Body of pancreas (tissue), 4 donors: ENCODE measurements at places on chromosomes 6 and 20.
A peak's percentile ranks its signal among the peaks of the same experiment; 100 is the strongest.

DNA sequence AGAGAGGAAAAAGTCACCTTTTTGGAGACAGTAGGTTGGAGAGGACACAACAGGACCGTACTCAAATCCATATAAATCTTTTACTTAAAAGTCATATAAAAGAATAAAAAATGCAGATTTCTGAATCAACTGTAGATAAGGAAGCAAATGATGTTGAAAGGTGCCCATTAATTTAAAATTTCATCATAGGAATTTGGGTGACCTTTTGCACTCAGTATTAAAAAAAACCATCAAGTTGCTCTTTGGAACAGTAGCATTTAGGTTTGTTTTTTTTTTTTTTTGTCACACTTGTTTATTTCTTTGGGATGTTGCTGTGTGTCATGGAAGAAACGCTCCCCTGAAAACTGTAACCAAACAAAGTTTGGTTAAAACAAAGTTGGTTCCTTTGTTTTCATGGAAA, 20.9 kb upstream of the LRRN4 start:
- no peak for DNase-seq

DNA sequence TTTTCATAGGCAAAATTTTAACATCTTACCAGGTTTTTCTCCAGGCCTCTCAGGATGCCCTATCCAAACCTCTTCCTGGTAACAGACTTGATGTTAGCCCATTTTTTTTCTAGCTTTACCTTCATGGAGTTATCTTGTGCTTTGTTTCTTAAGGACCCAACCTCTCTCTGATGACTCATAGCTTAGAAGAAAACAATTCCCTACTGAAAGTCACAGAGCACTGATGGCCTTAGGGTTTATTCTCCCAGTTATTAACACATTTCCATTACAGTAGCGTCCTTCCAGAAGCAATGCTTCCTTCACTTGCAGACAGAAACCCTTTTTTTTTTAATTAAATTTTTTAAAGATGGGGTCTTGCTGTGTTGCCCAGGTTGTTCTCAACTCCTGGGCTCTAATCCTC, 79.4 kb downstream of the IYD start:
- DNase-seq, result no peak

GRCh38 chr6:167565884-167566599, 241.2 kb downstream of the TTLL2 start:
- DNase-seq, result peak; percentile 48

DNA sequence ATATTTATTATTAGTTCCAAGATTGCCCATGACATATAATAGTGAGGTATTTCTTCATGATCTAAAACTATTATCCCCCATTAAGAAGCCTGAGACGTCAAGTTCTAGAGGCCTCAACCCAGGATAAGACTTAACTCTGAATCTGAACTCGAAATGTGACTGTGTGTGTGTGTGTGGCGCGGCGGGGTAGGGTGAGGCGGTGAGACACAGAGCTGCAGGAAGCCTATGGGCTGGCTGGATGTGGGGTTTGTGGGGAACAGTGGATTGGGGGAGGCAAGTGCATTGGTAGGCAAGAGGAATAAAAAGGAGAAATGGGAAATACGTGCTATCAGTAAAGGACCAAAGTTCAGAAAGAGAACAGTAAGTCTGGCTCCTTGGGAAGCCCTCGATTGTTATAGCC, 66.5 kb upstream of the RNF146 start:
- no peak for DNase-seq

DNA sequence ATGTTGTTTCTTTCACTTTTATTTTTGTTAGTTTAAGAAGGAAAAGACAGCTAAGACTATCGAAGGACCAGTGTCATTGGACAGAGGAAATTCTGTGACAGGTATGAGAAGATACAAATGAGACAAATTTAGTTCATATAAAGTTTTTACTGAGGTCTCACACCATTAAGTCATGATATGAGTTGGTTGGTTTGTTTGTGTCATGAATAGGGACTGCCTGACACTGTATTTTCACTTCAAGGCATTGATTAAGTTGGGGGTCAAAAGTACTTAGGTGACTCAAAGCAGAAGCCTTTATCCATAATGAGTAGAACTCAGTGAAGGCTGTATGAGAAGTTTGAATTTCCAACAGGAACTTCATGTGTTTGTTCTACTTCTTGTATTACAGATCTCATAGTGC, 21.3 kb upstream of the HIVEP2 start:
- no peak for DNase-seq

- no peak for DNase-seq
Measured at GRCh38 chr6:14634072-14634471, 516.5 kb downstream of the CD83 start.

DNA sequence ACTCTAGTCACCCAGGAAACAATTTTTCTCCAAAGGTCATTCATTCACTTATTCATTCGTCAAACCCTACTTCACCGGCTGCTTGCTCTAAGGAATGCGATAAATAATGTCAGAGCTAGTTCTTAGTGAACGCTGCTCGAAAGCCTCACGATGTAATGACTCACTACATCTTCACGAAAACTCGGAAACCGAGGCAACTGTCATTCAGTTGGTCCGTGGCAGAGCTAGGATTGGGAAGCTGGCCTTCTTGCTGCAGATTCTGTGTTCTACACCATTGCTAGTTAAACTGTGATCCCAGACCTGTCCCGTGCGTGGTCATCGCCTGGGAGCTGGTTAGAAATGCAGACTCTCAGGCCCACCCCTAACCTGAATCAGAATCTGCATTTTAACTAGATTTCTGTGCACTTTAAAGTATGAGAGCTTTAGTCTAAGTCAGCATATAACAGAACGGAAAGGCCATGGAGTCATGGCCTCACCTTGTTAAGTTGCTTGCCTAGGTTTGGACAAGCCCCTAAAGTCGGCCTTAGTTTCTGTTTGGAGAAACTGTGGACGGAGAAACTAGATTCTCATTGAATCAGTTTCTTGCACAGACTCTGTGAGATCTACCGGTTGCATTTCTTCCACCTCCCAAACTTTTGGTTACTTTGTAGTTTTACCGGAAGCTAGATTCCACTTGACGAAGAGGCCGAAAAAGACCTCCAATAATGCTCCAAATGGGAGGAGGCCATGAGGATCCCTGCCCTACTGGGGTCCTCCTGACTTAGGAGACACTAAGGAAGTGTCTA, 651 bp upstream of the CCND3 start:
- DNase-seq, result no peak

GRCh38 chr6:34829137-34829536, 37.3 kb downstream of the BLTP3A start:
- DNase-seq, result no peak

DNA sequence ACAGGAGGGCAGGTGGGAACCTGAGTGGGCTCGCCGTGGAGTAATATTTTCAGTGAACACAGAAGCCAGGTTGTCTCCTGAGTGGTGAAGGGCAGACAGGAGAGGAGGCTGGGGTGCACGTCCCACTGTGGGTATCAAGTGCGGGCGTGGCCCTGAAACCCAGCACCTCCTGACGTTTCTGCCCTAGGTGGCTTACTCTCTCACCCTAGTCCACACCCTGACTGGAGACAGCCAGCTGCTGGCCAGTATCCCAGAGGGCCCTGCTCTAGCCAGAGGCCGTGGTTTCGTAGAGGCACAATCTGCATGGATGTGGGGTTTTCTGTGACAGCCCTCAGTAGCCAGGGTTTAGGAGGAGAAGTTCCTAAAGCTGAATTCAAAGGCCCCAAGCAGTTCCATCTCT, 86.7 kb downstream of the TRERF1 start:
- DNase-seq, result no peak

DNA sequence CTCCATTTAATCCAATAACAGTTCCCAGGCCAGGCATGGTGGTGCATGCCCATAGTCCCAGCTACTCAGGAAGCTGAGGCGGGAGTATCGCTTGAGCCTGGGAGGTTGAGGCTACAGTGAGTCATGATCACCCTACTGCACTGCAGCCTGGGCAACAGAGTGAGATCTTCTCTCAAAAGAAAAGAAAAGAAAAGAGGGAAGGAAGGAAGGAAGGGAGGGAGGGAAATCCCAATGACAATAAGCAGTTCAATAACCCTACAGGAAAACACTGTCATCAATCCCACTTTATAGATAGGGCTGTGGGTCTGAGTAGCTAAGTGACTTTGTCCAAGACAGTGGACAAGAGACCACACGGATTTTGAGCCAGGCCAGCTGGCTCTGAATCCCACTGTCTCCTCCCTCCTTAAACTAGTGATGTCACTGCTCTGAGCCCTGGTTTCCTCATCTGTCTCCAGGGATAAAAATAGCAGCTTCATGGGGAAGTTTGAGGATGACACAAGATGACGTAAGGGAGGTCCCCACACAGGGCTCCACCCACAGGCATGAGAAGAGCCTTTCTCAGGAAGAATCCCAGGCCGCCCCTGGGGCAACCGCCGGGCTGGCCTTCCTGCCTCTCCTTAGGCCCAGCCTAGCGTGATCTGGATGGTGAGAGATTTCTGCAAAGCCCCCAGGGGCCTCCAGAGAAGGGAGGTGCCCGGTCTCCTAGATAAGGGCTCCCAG, 7.2 kb upstream of the TRIB3 start:
- DNase-seq, result no peak

DNA sequence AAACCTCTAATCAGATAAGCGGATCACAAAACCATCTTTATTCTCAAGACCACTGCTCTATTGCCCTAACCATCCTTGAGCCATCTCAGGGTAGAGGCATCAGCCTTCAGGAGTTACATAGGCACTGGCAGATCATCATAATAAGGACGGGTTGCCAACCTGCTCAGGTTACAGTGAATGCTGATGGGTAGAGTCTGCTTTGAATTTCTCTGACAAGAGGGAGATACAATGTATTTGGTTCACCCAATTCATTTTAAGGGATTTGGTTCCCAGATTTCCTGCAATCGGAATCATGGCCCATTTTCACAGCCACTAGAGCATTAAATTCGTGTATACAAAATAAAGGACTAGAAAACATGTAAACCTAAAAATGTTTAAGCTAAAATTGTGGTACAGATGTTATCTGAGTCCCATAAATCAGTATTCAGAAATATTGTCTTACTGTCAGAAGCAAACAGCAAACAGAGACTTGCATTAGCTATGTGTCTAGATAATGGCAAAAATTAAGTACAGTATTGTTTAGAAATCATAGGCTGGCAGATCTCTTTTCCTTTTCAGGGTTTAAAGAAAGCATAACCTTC, 41.9 kb upstream of the TMEM170B start:
- no peak for DNase-seq

- no peak for DNase-seq
Measured at GRCh38 chr6:115618256-115618655, 442.4 kb downstream of the FRK start.

DNA sequence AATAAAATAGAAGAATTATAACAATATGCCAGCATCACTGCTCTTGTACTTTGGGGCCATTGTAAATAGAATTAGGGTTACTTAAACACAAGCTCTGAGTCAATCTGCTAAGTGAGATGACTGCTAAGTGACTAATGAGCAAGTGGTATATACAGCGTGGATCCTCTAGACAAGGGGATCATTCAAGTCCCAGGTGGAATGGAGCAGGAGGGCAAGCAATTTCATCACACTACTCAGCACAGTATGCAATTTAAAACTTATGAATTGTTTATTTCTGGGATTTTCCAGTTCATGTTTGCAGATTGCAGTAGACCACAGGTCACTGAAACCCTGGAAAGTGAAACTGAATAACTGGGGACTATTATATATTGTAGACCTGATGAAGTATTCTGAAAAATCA, 235.3 kb downstream of the BTBD3 start:
- DNase-seq, result no peak

- no peak for DNase-seq
Measured at GRCh38 chr6:101110814-101111213, 229.7 kb upstream of the ASCC3 start.

DNA sequence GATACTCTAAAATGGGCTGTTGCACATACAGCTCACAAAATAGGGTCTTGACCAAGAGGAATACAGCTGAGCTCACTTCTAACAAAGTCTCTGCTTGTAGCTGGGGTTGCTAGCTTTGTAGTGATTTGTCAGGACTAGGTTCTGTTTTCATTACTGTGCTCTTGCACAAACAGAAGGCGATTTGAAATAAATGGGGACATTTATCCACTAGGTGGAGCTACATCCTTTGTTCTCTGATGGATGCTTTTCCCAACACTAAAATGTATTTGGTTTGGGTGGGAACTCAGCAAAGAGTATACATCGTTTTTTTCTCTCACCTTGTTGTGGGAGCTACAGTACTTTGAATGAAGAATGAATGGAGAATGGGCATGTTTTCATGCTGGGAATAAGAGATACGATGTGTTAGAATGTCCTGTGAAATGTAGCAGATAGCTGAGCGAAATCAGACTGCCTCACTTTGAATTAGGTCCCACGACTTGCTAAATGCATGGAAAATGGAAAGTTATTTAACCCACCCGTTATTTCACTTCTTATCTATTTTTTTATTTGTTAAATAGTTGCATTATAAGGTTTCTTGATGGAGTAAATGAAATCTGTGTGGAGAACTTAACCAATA, 494.7 kb upstream of the MAP3K7 start:
- no peak for DNase-seq

- peak; percentile 33 for DNase-seq
Measured at GRCh38 chr6:154478021-154478700, 32.3 kb downstream of the CNKSR3 start.

- no peak for DNase-seq
Measured at GRCh38 chr6:161673026-161673425, 399.2 kb upstream of the AGPAT4 start.

- no peak for DNase-seq
Measured at GRCh38 chr6:122408702-122409458, 9.4 kb downstream of the HSF2 start.

- DNase-seq, result no peak
Measured at GRCh38 chr6:74551896-74552295, 654.0 kb downstream of the COL12A1 start.

- no peak for DNase-seq
Measured at GRCh38 chr6:43977404-43978111, 149.7 kb downstream of the MRPL14 start.

- DNase-seq, result no peak
Measured at GRCh38 chr20:64062276-64062595, 762 bp upstream of the TCEA2 start.

- DNase-seq, result no peak
Measured at GRCh38 chr6:101226677-101227135, 166.8 kb upstream of the GRIK2 start.

GRCh38 chr6:18327626-18328025, 59.5 kb upstream of the RNF144B start:
- DNase-seq, result peak; percentile 30

GRCh38 chr6:94133106-94133505, 713.7 kb upstream of the EPHA7 start:
- no peak for DNase-seq
